ENCODE measurements at places on chromosomes 16 and 17.

DNA sequence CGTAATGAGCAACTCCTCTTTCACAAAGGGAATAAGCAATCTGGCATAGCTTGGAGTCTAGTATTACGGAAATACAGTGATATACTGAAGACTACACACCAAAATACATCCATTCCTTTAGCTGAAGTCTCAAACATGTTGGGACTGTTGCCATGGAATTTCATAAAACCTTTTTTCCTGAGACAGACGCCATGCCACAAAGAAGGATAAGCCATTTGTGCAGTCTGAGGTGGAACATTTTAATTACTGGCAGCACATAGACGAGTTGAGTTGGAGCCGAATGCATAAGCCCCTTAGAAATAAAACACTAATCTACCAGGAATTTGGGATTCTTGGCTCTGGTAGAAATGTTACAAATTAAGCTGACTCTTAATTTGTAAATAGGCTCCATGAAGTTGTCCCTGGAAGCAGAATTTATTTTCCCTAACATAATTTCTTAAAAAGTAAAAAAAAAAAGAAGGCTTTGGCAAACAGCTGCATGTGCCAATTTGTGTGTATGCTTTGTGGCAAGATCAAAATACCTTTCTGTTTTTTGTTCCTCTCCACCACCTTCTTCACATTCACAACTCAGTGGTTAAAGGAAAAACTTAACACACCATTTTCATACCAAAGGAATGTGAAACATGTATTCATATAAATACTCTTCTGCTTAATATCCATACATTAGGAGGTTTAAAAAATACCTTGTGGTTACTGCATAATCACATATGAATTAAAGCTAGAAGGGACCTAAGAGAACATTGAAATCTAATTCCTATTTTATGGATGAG, 25.5 kb downstream of the GRB7 start:
- DNase-seq, result no peak

DNA sequence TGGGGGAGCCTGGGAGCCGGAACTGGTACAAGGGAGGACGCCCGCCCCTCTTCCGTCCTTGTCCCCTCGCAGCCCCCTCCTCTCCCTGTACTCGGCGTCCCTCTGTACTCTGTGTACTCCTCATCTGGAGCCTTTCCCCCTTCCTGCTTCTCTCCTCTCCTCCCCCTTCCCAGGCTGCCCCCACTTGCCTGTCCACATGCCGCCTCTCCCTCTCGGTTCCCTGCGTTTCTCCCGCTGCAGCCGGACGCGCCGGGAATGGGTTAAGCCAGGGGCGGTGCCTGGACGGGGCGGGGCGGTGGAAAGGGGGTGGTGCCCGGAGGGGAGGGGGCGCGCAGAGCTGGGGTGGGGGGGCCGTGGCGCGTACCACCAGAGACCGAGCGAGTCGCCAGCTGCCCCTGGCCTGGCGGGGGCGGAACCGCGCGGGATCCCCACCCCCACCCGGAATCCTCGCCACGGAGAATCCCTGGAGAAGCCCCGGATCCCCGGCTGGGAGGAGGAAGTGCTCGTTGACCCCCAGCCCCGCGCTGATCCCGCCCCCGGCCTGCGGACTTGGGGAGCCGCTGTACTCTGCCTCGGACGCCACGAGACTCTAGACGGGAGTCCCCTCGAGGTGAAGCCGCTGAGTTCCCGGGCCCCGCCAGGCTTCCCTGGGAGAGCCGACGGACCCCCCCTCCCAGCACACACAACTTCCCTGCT, 22.6 kb downstream of the GJD3 start:
- no peak for DNase-seq

GRCh38 chr17:28043296-28043695, 819 bp downstream of the NLK start:
- DNase-seq, result no peak

- no peak for DNase-seq
These were observed 9.1 kb downstream of the CEP20 start for GRCh38 chr16:15879255-15879811.

GRCh38 chr16:29719063-29719462, 26.7 kb downstream of the C16orf54 start:
- no peak for DNase-seq

DNA sequence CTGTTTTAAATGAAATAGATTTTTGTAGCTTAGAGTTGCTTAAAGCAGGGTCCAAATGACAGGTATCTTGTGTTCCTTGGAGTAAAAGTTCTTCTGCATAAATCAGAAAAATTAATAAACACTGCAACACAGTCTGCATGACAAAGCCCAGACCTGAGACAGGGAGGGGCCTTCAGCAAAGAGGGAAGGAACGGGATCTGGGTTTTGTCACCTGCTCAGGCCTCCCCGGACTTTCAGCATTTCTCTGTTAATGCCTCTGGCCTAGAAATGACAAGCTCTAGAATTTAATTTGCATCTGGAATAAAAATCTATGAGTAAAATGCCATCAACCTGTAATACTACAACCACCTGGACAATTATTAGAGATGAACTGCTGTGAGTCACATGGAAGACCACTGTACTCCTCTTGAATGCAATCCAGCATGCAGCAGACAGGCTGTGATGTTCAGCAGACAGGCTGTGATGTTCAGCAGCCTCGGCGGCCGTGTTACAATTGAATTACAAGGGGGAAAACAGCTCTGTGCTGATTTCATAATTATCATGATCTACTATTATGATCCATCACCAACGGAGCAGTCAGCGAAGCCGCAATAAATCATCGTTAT, 170.2 kb downstream of the TOX3 start:
- no peak for DNase-seq

DNA sequence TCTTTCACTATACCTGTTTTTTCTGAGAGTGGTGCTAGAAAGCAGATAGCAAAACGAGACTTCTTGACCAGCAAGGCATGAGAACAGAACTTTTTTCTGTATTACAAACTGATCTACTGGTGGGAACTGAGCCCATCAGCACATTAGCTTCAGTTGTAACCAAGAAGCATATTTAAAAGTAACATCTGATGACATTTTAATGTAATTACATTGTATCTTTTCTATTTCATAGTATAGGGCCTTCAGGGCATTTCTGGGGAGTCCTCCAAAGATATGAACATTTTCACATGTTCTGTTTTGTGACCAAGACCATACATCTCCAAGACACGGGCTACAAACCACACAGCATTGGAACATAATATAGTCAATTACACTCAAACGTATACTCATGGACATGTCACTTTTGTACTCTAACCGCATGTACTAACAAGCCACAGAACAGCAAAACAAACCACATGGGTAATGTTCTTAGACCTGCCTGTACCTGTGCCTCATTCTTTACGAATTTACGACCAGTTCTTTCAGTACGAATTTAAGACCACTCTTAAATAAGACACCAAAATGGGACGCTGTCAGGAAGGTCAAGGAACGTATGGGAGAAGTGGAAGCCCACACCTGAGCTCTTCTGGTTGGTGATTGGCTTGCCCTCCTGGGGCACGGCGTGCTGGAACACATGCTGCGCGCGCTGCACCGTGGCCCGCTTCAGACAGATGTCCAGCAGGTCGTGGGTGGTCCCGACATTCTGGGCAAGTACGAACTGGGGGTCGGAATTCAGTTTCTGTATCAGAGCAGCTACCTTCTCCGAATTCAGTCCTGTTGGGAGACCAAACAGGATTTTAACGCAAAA, 825 bp downstream of the BLMH start:
- DNase-seq, result peak; percentile 7

- DNase-seq, result no peak
These were observed 572.2 kb downstream of the CDH13 start for GRCh38 chr16:83198977-83199376.

DNA sequence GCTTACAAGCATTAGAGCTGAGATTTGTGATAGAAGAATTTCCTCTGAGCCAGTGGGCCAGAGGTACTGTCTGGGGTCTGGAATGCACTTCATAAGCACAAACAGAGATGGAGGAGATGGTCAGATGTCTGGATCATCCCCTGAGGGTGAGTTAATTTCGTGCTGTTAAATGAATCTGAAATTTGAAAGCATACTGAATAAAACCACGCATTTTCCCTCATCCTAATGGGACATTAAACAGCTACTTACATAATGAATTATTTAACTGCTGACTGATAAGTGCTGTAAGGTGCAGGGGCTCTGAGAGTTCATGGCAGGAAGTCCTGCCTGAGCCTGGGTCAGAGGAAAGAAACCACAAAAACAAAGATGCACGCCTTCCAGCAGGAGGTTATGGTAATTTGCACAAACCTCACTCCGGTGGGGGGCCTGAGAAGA, 136.3 kb upstream of the XYLT1 start:
- DNase-seq, result no peak

DNA sequence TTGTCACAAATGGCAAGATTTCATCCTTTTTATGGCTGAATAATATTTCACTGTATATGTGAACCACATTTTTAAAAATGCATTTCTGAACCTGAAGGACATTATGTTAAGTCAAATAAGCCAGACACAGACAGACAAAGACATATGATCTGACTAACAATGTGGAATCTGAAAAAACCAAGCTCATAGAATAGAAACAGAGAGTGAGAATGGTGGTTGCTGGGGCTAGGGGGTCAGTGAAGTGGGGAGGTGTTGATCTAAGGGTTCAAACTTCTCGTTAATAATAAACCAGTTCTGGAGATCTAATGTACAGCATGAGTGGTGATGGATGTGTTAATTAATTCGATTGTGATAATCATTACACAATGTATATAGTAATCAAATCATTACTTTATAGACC, 475.1 kb downstream of the WWOX start:
- no peak for DNase-seq

- DNase-seq, result no peak
These were observed 310.3 kb downstream of the CDH13 start for GRCh38 chr16:82936941-82937551.

GRCh38 chr17:50626037-50626574, 8.6 kb upstream of the ABCC3 start:
- peak; percentile 51 for DNase-seq

- no peak for DNase-seq
These were observed 2.5 kb downstream of the ITGAX start for GRCh38 chr16:31357324-31358109.

DNA sequence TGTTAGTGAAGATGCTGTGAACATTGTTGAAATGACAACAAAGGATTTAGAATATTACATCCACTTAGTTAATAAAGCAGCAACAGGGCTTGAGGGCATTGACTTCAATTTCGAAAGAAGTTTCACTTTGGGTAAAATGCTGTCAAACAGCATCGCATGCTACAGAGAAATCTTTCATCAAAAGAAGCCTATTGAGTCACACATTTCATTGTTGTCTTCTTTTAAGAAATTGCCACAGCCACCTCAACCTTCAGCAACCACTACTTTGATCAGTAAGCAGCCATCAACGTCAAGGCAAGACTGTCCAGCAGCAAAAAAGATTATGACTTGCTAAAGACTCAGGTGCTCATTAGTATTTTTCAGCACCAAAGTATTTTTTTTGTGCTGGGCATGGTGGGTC, 13.2 kb upstream of the MAP2K6 start:
- no peak for DNase-seq

DNA sequence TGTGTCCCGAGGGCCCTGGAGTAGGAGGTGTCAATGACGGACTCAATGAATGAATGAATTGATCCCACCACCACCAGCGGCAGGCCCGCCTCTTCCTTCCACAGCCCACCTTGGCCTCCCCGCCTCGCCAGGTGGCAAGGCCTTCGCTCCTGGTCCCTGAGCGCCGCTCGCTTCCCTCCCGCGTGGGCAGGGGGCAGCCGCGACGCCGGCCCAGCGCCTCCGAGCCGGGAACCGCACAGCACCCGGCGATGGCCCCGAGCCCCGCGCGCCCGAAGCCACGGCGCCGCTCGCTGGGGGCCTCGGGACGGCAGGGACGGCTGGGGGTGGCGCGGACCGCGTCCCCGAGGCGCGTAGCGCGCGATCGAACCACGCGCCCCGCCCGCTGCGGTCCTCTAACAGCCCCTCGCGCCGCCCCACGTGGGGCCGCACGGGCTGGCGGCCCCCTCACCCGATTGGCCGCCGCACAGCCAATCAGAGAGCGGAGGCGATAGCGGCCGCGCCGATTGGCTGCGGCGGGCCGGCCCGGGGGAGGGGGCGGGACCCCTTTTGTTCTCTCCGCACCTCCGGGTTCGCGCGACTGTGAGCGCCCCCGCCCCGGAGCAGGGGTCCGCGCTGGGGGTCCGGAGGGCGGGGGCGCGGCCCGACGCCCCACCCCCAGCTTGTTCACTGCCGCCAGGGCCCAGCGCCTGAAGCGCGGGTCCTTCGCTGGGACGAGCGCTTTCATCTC, 31.4 kb downstream of the ACTG1 start:
- peak; percentile 49 for DNase-seq

GRCh38 chr17:80264205-80265075, 3.8 kb downstream of the RNF213 start:
- DNase-seq, result peak; percentile 76

DNA sequence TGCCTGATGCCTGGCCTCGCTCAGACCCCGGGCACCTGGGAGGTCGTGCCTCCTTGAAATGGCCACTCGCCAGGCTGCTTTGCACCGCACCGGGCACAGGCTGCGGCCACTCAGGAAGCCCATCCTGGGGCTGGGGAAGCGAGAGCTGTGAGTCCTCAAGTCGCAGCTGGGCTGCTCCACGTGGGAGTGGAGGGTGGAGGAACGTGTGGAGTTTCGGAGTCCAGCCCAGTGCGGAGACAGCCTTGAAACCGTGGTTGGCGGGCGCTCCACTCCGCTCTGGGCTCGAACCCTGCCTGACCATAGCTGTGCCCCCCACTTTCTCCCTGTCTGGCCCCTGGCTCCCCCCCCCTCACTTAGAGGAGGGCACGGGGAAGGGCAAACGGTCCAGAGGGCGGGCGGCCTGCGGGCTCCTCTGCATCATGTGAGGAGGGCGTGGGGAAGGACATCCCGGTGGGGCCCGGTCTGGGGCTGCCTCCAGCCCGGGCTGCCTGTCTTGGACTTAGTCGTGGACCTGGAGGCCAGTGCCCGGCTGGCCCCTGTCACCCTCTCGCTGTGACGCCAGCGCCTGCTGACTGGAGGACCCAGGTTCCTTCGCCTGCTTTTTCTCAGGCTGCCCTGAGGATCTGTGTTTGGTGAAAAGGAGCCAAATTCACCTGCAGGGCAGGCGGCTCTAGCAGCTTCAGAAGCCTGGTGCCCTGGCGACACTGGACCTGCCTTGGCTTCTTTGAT, 2.5 kb downstream of the UBE2I start:
- DNase-seq, result no peak

- no peak for DNase-seq
These were observed 33.4 kb upstream of the ARL4D start for GRCh38 chr17:43365356-43365755.

DNA sequence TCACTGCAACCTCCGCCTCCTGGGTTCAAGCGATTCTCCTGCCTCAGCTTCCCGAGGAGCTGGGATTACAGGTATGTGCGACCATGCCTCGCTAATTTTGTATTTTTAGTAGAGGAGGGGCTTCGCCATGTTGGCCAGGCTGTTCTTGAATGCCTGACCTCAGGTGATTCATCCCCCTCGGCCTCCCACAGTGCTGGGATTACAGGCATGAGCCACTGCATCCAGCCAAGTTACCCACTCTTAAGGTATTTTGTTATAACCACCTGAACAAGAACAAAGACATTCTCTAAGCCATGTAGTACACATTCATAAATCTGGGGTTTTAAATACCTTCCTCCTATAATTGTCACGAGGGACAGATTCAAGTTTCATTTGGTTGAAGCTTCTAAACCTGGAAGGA, 12.3 kb upstream of the TMEM170A start:
- no peak for DNase-seq

GRCh38 chr17:35094902-35095301, 24.8 kb downstream of the RAD51D start:
- no peak for DNase-seq
